ENCODE measurements at places on chromosomes 1 and 21. TPM values are rescaled to one million over a fixed set of nuclear protein-coding genes. Genes with fewer than 3 reads are reported as not detected.
A peak's percentile ranks its signal among the peaks of the same experiment; 100 is the strongest.

DNA sequence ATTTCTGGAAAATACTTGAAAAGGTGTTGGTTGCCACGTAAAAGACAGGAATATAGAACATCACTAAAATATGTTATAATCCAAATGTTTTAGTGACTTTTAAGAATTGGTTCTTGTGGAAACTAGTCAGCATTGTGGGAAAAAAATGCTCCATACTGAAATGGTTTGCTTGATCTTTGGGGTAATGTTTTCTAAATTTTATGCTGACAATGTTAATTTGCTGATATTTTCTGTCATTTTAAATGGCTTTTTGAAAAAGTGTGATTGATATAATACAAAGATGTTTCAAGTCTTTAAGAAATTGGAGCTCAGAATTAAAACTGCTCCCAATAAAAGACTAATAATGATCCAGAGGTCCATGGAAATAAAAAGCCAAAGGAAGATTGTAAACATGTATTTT, 610.9 kb downstream of the ADGRL2 start:
- no peak for DNase-seq

- no peak for DNase-seq
These were observed 69.2 kb upstream of the KIF26B start for GRCh38 chr1:245085508-245086095.

DNA sequence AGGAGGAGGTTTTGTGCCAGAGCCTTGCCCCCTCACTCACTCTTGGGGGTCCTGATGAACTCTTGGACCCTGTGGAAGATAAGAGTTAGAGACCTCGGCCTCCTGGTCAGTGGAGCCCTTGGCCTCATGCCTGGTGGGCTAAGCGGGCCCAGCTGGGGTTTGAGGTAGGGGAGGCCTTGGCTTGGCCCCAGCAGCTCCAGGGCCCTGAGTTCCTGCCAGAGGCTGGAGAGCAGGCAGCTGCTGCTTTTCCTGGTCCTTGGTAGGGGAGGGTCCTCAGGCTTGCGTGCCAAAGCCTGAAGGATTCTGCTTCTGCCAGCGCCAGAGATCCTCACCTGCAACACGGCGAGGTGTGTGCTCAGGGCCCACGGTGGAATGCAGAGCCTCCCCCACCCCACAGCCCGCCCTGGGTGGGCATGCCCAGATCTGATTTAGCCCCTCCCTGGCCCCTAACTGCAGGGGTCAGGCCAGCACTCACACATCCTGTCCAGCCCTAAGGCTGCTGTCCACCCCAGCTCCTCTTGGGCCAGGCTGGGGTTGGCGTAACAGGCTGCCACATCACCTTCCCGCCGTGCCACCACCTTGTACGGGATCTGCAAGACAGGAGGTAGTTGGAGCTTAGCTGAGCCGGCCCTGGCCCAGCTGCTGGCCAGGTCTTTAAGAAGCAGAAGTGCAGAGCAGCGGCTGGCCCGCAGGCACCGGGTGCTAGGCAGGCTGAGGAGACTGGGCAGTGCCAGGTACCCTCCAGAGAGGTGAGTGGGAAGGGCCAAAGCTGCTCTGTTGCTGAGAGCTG, 4.7 kb downstream of the GALE start:
- no peak for DNase-seq

- no peak for DNase-seq
These were observed 27.1 kb downstream of the KCNK1 start for GRCh38 chr1:233641029-233641428.

DNA sequence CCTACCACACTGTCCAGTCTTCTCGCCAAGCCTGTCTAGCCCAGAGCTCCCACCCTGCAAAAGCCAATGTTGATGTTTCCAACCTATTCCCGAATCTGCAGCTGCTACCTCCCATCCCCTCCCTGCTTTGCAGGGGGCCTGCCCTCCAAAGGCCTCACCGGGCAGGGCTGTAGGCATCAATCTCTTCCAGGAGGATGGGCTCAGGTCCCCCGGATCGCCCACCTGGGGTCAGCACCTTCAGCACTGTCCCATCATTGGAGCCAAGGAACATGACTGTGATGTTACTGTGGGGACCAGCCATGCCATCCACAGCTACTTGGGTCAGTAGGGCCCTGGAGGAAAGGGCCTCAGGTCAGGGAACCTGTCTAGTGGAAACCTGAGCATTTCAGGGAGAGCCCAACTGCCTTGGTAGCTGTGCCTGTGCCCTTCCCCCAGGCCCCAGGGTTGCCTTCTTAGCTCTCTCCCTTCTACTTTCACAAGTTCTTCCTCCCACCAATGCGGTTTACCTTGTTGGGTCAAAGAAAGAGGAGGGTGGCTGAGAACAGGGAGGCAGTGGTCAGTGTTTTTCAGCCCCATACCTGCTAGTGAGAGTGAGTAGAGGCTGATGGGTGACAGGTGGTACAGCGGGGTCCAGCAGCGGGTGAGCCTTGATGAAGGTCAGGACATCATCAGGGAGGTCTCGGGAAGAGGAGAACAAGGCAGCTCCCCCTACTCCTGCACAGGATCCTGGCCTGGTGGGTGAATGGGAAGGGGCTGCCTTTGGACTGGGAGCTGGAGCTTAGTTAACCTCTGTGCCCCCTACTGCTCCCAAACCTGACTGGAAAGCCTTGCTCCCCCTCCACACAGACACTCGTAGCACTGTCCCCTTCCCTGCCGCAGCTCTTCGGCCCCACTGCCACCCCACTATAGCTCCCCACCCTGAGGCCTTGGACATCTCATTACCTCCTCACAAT, 10.7 kb downstream of the SEMA6C start:
- no peak for DNase-seq

GRCh38 chr1:31787261-31787660, 23.1 kb upstream of the ADGRB2 start:
- no peak for DNase-seq

DNA sequence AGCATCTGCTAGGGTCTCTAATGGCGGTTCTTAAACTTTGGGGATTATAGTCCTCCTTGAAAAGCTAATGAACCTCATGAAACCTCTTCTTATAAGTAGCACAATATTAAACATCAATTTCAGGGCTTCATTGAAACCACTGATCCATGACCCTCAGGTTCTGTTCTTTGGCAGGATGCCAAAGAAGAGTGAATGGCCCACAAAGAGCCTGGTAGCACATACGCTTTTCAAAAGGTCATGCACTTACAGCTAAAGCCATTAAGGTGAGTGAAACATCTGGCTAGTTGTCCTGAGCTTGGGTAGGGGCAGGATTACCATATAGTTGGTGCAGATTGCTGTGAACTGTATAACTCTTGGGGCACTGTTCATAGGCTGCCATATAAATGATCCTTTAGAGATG, 42.3 kb downstream of the MDM4 start:
- DNase-seq: no peak

GRCh38 chr1:221765527-221765926, 23.6 kb upstream of the DUSP10 start:
- DNase-seq: no peak

- no peak for DNase-seq
These were observed 130.5 kb downstream of the BACH1 start for GRCh38 chr21:29429218-29429617.

DNA sequence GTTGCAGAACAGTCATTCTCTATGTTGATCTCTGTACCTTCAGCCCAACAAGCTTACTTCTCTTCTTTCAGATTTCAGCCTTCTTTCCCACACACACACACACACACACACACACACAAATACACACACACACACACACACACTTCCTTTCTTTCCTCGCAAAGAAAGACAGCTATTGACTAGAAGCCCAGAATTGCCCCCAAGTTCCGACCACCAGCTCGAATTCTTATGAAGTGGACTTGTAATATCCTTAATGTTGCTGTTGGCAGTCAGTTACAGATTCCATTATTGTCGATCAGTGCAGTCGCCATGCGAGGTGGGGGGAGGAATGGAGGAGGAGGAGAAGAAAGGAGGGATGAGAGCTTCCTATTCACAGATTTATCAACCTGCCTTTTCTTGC, 125.5 kb downstream of the CLEC20A start:
- peak; percentile 23 for DNase-seq

DNA sequence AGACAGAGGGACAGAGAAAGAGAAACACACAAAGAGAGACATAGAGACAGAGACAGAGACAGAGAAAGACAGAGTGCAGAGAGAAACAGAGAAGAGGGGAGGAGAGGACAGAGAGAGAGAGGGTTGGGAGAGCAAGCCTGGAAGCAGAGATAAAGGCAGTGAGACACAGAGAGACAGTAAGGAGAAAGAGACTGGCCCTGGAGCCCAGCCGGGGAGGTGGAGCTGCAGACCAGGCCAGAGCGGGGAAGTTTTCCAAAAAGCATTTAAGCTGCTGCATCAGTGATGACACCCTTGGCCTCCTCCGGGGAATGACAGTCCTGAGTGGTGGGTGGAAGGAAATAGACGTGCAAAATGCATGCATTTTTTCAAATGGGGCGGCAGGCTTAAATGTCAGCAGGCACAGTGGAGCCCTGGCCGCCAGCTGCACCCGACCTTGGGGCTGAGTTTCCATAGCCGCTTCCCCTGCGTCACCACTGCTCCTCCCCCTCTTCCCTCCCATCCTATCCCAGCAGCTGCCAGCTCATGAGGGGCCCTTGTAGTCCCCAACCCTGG, 95.4 kb upstream of the KLHDC7A start:
- no peak for DNase-seq

- no peak for DNase-seq
These were observed at the start of gene CR2 for GRCh38 chr1:207454046-207454964. TSS of gene CR2 (plus strand) at chr1:207454328. CDS start at chr1:207454419, 91 bp downstream.

DNA sequence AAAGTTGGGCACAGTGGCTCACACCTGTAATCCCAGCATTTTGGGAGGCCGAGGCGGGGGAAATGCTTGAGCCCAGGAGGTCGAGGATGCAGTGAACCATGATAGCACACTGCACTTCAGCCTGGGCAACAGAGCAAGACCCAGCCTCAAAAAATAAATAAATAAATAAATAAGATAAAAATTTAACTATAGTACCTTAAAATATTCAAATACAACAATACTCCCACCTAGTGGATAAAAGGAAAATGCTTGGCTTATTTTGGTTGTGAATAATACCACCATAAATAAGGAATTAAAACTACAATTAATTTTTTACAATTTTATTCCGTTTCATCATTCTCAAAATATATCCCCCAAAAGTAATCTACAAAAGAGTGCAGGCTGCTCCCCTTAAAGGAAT, 8.1 kb downstream of the PSMG1 start:
- no peak for DNase-seq

DNA sequence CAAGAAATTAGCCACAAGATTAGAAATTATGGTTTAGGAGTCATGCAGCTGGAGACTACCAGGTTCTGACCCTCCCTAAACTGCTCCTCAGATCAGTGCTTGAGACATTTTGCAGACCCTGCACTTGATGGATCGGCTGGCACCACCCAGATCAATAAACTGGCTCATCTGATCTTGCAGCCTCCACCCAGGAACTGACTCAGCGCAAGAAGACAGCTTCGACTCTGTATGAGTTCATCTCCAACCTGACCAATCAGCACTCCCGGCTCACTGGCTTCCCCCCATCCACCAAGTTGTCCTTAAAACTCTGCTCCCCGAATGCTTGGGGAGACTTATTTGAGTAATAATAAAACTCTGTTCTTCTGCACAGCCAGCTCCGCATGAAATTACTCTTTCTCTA, 40.0 kb downstream of the L1TD1 start:
- no peak for DNase-seq

- no peak for DNase-seq
These were observed 96.6 kb downstream of the RIPK4 start for GRCh38 chr21:41670056-41670805.

- no peak for DNase-seq
These were observed at the start of gene PDE4B for GRCh38 chr1:65792669-65793358. TSS of gene PDE4B (plus strand) at chr1:65792895.

DNA sequence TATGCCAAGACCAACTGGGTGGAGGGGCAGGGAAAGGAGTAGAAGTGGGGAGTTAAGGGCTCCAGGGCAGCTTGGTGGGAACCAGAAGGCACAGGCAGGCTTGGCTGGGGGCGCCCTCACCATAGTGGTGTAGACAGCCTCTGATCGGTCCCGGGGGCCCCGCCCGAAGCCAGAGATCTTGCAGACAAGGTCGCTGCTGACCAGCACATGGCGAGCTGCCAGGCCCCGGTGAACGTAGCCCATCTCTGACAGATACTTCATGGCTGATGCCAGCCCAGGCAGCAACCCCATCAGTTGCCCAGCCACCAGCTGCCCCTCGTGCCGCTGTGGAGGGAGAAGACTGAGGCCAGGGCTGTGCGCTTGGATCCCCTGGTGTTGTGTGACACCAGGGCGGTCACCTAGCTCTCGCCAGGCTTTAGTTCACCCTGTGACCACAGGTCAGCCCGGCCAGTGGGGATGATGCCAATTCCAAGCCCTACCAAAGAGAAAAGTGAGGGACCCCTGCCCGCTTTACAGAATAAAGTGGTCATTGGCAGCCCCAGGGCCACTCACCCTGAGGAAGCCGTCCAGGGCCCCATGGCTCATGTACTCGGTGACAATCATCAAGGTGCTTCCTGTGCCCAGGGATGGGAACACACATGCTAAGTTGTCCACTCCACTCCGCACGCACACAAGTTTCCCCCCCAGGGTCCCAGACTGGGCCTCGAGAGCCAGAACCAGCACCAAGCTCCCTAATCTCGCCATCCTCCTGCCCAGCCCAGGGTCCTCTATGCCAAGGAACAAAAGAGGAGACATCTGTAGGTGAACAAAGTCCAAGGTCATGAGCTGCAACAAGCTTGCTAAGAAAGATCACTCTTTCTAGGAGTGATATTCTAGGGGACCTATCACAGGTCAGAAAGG, 28.2 kb downstream of the CDCA8 start:
- no peak for DNase-seq

GRCh38 chr1:170200161-170200560, 54.4 kb downstream of the NTMT2 start:
- DNase-seq: no peak

DNA sequence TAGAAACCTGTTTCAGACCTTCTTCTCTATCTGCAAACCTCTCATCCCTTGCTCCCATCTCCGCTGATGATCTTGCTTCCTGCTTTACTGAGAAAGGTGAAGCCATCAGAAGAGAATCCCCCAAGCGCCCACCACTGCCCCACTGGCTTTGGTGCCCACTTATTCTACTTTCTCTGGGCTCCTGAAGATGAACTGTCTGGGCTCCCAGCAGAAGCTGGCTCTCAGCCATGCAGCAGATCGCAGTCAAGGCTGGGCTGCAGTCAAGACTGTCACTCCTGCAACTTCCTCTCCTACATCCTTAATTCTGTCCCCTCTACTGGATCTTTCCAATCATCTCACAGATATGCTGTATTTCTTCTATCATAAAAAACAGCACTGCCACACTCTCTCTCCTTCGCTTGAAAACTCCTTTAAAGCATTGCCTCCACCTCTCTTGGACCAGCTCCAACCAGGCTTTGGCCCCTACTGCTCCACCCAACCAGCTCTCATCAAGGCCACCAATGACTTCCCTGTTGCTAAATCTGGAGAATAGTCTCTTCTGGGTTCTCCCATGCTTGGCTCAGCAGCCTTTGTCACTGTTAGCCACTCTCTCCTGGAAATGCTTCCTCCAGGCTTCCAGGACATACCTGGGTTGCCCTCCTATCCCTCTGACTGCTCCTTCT, 25.8 kb downstream of the TRIM62 start:
- DNase-seq: no peak

- no peak for DNase-seq
These were observed 29.0 kb downstream of the STUM start for GRCh38 chr1:226577401-226578180.

Gene REN
- polyA plus RNA-seq: 55.1 TPM

Gene MFAP2
- 231 TPM for polyA plus RNA-seq

Gene SPRR3
- polyA plus RNA-seq: 0.17 TPM

Gene TLCD4
- 6.9 TPM for polyA plus RNA-seq

Gene MAN1C1
- 21.7 TPM for polyA plus RNA-seq

Gene PTAFR
- polyA plus RNA-seq: 2.0 TPM

Gene COL6A2
- polyA plus RNA-seq: 184 TPM

Gene PDZK1
- polyA plus RNA-seq: 161 TPM

Gene MASP2
- polyA plus RNA-seq: 8.7 TPM

Gene AIM2
- not detected for polyA plus RNA-seq

Gene RER1
- polyA plus RNA-seq: 108 TPM

Gene CFAP126
- polyA plus RNA-seq: 12.1 TPM

Gene NUDC
- polyA plus RNA-seq: 98.6 TPM

Gene PALMD
- polyA plus RNA-seq: 2.2 TPM

Measured in left renal cortex interstitium (tissue), 4 donors.